NCI-H1436 (cell line): ENCODE measurements at places on chromosomes 4 and X.

DNA sequence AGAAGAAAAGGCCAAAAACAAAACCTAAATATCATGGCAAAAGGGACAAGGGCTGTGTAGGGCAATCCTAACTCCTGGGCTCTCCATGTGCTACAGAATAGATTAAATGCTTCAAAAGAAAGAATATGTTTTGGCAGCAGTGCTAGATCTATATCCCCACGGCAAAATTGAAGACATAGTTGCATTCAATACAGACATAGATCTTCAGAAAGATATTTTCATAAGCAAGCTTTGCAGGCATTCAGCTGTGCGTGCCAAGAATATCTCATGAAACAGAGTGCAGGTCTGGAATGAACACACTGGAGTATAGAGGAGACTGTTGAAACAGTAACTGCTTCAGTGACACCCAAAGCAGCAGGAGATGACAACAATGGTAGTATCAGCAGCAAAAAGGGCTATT, 1476.9 kb downstream of the ARAP2 start:
- no peak for DNase-seq

- no peak for DNase-seq
Observed at GRCh38 chrX:85084770-85085393, 81.2 kb downstream of the APOOL start.

- DNase-seq, result no peak
Observed at GRCh38 chr4:108716340-108716739, 46.5 kb downstream of the ETNPPL start.

GRCh38 chr4:137541181-137541580, 8.9 kb upstream of the PCDH18 start:
- no peak for DNase-seq

DNA sequence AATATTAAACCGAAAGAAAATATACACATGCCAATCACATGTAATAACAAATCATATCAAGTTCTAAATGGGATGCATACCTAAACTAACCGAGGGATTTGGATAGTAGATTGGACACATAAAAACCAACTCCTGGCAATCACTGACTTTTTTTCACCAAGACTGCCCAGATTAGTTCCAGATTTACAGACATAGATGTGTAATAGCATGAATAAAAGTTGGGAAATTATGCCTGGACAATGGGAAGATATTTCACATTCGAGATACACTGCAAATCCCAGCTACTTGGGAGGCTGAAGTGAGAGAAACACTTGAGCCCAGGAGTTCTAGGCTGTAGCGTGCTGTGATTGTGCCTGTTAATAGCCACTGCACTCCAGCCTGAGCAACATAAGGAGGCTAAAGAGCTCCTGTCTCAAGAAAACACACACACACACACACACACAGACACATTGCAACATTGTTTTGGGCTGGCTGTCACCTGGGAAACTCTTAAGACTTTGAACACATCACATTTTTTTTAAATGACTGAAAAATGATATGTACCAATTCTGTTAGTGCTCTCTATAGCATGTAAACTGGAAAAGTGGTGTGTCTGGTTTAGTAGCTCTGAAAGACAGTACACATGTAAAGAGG, 5.7 kb downstream of the RAB40A start:
- DNase-seq, result no peak

DNA sequence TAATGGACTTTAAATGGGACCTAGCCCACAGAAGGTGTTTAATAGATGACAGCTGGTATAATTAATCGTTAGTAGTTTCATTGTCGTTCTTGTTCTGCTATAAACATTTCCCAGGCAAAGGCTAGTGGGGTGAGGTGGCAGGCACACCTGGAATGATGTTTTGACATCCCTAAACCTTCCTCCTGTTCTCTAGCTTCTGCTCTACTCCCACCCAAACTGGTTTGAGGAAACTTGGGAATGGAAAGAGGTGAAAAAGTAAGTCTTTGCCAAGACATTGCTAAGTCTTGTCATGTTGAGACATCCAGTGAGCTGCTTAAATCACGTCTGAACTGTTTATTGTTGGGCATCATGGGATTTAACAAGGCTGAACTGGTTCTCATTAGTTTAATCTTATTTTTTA, 37.5 kb downstream of the CHRNA9 start:
- DNase-seq, result no peak

DNA sequence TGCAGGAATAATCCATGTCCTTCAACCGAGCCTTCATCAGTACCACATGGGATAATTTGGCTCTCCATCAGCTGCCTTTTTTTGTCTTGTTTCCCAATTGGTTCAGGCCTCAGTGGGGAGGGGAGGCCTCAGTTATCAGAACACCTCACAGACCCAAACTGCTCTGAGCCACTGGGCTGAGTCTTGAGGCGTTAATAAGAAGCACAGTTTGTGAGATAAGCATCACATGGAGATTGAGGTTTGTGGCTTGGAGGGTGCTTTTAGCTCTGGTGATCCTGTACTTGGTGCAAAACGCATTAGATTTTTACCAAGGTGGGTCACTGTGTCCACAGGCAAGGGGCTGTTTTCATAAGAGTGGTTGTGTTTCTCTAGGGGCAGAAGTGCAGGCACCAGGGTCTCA, 82.8 kb upstream of the HPF1 start:
- no peak for DNase-seq

GRCh38 chrX:47209508-47210238, 8.8 kb upstream of the CDK16 start:
- no peak for DNase-seq

GRCh38 chr4:8675906-8676305, 83.3 kb downstream of the CPZ start:
- DNase-seq, result no peak

DNA sequence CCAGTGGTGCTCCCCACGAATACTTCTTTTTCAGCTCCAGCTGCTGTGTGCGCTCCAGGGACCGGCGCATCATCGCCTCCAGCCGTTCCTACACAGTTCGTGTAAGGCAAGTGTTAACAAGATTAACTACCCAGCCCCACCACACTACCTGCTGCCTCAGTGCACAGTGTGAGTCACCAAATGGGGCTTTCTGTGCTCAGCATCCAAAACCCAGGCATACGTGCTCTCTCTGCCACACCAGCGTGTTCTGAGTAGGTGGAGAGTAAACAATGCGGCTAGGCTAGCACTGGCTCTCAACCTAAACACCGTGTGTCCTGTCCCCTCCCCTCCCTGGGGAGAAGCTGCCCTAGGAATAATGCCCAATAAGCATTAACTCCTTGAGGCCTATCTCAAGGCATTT, 60.0 kb downstream of the MAP7D2 start:
- no peak for DNase-seq

DNA sequence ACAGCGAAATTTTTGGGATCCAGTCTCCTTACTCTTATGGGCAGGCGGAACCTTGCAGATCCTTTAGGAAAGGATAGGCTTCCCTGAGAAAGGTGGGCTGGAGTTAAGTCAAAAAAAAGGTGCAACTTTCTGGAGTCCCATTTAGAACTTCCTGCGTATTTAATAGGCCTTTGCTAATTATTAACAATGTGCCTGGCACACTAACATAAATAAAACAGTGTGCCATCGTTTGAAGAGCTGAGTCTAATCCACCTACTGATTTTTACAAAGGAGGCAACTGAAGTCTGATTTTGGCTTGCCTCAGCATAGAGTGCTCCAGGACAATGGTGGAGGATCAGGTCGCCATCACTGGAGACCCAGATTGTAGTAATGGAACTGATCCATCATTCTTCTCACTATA, 15.7 kb downstream of the PLS3 start:
- no peak for DNase-seq

DNA sequence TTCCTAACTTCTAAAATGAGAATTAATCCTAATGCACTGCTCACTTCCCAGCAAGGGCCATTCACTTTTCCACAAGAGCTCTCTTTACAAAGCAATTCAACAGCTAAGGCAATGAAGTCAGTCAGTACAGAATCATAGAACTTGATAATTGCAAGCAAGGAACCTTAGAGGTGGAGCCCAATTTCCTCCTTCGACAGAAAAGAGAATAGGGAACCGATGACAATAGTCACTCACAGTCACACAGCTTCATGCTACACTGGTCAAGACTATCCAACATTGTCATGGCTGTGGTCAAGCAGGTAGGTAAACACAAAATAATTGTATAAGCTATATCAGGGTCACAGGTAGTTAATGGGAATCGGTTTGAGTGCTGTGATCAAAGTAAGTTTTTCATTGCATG, 90.0 kb downstream of the ELOVL6 start:
- DNase-seq, result no peak

- DNase-seq, result no peak
Observed at GRCh38 chr4:2251073-2251794, 9.3 kb upstream of the HAUS3 start.

GRCh38 chr4:158710814-158711213, 12.4 kb downstream of the PPID start:
- DNase-seq, result no peak

DNA sequence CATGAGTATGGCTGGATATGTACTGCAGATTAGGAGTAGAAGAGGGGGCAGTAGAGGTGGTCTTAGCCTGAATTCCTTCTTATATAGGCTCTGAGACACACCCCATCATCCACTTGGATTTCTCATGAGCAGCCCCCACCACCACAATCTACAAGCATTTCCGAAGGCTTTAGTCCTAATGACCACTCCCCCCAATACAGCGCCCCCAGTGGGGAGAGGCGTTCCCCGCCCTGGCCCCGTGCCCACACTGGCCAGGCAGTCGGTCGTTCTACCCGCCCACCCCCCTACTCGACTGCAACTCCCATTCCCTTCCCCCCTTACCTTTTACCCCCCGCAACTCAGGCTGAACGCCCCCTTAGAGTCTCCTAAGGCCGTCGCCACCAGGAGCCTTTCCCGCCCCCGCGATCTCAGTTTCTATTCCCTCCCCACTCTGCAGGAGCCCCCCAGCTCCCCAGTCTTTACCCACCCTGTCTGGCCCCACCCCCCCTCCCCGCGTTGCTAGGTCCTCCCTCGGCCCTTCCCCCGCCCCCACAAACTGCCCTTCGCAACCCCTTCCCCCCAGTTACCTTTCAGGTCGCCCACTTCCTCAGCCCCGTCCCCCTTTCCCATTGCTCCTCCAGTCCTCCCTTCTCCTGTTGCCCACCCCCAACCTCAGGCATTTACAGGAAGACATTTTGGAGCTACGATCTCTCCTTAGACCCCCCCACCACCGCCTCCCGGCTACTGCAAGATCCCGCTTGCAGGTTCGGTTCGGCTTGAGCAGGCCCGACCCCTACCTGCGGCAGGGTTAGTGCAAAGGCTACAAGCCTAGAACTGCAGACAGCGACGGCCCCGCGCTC, 468 bp downstream of the ZMYM3 start:
- DNase-seq, result peak; percentile 50

DNA sequence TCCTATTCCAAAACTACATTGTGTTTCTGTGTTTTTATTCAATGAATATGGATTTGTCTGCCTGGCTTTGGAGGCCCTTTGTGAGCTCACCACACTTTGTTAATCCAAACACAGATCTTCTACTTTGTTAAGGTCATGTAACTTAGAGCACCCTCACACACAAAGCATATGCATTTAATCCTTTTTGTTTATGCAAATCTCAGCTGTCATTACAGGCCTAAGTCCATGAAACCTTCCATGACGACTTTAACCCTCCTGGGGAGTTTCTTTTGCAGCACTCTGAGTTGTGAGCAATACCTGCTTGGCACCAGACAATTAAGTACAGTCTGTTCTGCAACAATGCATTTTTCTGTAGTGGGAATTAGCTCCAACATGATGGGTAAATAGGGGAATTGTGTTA, 14.9 kb downstream of the CCSER1 start:
- DNase-seq, result peak; percentile 17

- no peak for DNase-seq
Observed at GRCh38 chr4:187491286-187491685, 504.3 kb upstream of the ZFP42 start.

- DNase-seq, result no peak
Observed at GRCh38 chrX:49925176-49925575, 2.8 kb downstream of the CLCN5 start.

GRCh38 chr4:113784497-113785250, 23.1 kb upstream of the CAMK2D start:
- DNase-seq, result no peak

DNA sequence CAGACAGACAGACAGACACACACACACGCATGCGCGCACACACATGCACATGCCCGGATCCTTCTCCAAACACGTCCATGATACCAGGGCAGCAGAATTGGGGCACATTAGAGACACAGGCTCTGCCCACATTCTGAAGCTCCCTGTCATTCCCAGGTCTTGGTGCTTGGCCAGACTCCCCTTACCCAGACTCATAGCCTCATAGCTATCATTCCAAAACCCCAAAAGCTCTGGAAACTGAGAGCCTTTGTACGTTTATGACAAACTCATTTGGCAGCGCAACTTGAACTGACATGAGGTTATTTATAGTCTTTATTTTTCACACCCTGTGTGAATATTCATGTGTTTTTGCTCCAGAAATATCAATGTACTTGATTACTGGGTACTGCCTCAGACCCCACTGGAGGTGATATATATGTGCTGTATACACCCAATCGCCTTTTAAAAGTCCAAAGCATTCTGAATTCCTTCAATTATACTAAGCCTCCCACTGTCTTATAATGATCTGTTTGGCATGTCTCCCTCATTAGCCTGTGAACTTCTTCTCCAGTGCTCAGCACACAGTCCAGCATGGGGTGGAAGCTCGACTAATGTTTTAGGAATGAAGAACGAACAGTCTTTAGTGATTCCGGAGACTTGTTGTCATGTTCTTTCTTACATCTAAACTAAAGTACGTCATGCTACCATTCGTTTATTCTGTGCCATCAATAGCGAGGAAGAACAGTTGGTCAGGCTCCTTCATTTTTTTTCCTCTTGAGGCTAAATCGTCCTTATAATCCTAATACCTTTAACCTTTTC, 45.0 kb downstream of the RTL9 start:
- DNase-seq, result no peak

- DNase-seq, result no peak
Observed at GRCh38 chr4:27894951-27895350, 1034.3 kb downstream of the STIM2 start.

- no peak for DNase-seq
Observed at GRCh38 chrX:120517936-120518335, 42.8 kb downstream of the CUL4B start.

- no peak for DNase-seq
Observed at GRCh38 chr4:80967346-80967745, 63.2 kb upstream of the BMP3 start.

DNA sequence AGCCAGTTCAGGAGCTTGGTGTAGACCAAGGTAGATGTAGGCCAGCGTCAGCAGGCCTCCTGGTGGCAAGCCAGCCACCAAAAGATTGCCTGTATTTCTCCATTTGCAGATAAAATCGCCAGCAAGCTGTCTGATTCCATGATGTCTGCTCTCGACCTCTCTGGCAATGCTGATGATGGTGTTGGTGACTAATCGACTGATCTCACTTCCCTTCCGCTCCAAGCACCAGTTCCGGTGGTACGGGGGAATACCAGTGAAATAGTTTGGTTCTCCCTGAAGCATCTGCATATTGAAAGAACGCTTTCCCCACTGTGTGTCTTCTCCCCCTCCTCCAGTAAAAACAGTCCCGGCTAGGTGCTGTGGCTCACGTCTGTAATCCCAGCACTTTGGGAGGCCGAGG, 30.4 kb downstream of the GNL3L start:
- no peak for DNase-seq

DNA sequence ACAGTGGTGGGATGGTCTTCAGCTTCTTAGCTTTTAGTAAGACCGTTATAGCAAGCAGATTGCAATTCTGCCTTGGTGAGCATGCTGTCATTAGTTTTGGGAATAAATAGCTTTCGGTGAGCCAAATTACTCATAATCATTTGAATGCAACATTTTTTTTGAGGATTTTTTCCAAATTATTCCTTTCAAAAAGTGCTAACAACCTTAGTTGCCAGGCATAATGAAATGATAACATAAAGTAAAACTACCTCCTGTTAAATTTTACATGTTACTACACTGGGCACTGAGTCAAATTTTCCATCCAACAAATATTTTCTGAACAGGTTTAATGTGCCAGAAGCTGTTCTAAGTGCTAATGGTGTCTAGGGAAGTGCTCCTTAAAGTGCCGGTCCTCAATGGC, 15.8 kb upstream of the NPFFR2 start:
- no peak for DNase-seq
